Heart right ventricle (tissue), 16 donors: ENCODE measurements at places on chromosomes 7 and 10. TPM values are rescaled to one million over a fixed set of nuclear protein-coding genes. Genes with fewer than 3 reads are reported as not detected.

Gene GPR15LG
- polyA plus RNA-seq: not detected

- no peak for DNase-seq
These were observed 50.5 kb downstream of the VIPR2 start for GRCh38 chr7:159094023-159094740.

DNA sequence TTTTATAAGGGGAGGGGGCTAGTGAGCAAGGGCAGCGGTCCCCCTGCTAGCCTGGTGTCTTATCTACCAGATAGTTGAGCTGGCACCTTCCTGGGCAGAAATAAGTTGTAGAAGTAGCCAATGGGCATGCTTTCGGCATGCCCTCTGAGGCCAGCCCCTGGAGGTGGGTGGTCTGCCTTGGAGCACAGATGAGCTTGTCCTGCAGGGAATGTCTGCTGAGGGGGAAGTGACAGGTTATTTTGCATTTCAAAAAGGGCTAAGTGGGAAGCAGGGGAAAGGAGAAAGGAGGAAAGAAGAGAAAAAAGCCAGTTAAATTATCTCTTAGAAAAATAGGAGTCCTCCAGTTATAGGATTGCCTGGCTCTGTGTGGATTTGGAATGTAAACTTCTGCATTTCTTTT is 88.9 kb downstream of the GPR26 start:
- DNase-seq: no peak

Gene CDK13
- 17.6 TPM for polyA plus RNA-seq

GRCh38 chr7:53048638-53049037 is 13.2 kb downstream of the POM121L12 start:
- no peak for DNase-seq

DNA sequence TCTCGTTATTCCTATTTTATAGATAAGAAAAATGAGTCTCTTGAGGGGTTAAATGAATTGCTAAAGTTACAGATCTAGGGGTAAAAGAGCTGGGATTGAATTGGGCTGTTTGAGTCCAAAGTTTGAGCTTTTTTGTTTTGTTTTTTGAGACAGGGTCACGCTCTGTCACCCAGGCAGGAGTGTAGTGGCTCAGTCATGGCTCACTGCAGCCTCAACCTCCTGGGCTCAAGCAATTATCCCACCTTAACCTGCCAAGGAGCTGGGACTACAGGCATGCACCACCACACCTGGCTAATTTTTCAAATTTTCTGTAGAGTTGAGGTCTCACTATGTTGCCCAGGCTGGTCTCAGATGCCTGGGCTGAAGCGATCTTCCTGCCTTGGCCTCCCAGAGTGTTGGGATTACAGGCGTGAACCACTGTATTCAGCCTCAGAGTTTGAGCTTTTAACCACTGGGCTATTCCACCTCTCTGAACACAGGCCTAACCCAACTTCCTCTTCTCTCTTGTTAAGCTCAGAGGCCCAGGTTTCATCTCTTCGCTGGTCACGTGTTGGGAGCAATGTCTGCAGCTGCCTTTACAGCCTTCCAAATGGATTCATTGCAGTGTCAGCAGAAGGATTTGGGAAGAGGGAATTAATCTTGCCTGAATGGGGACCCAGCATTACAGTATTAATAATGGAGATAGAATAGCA is 8.0 kb downstream of the SUFU start:
- no peak for DNase-seq

GRCh38 chr10:10044922-10045764 is 972.5 kb upstream of the CELF2 start:
- DNase-seq: no peak

Gene GPR141
- polyA plus RNA-seq: 0.06 TPM

Gene PON1
- 0.07 TPM for polyA plus RNA-seq

Gene MYOF
- polyA plus RNA-seq: 14.5 TPM

GRCh38 chr10:3264161-3264761 is 91.7 kb upstream of the PITRM1 start:
- no peak for DNase-seq
